ENCODE measurements at places on chromosomes 6 and 20.

DNA sequence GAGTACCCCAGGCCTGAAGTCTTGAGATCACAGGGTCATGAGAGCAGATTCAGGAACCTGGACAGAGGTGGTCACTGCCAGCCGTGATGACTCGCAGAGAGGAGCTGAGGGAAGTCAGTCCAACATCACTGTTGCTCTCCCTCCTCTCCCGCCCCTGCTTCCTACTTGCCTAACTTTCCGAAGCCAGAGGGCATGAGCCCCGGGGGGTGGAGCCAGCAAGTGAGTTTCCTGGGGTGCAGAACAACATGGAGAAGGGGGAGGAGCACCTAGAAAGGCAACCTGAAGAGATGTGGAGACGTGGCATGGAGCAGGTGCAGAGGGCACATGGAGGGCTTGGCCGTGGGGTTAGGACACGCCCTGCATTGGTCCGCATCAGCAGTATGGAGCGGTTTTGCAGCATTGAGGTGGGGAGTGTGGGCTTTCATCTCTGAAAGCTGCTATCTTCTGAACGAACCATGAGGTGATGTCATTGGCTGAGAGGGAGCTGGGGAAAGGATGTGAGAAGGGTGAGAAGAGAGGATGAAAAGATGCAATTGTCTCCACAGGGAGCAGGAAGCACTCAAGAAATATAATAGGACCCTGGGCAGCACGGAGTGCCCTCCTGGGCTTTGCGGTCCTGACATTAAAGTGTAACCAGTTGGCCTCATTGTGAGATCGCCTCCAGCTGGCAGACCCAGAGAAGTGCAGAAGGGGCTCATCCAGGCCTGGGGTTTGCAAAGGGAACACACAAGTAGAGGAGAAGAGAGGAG is 25.0 kb downstream of the GDAP1L1 start:
- DNase-seq: no peak

DNA sequence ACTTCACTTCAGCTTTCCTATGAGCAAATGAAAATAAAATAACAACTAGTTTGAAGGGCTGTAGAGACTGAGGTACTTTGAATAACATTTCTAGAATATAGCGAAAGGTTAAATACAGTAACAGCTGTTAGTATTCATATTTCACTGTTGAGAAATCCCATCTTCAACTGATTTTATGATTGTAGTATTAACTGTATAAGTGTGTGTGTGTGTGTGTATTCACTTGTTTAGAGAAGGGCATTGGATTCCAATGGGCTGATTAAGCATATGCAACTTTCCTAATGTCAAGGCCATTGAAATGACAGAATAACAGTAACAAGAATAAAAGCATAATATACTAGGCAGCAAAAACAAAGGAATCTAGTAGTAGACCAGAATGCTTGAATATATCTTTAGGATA is 957.5 kb upstream of the EPHA7 start:
- DNase-seq: no peak

DNA sequence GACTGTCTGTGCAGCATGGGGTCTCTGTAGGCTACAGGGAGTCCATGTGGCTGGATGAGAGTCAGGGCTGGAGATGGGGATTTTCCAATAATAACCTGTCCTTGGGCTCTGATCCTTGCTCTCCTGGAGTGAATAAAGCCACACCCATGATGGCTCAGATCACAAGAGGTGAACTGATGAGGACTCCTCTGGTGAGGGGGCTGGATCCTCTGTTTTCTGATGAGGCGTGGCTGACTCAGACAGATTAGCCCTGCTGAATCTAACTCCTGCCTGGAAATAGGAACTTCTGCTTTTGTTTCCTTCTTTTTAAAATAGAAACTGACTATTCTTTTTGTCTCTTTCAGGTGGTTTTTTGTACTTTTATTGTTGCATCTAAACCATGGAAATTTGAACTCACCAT is 27.0 kb downstream of the CST9L start:
- no peak for DNase-seq

GRCh38 chr20:34076952-34077351 is 35.1 kb downstream of the EIF2S2 start:
- DNase-seq: no peak

DNA sequence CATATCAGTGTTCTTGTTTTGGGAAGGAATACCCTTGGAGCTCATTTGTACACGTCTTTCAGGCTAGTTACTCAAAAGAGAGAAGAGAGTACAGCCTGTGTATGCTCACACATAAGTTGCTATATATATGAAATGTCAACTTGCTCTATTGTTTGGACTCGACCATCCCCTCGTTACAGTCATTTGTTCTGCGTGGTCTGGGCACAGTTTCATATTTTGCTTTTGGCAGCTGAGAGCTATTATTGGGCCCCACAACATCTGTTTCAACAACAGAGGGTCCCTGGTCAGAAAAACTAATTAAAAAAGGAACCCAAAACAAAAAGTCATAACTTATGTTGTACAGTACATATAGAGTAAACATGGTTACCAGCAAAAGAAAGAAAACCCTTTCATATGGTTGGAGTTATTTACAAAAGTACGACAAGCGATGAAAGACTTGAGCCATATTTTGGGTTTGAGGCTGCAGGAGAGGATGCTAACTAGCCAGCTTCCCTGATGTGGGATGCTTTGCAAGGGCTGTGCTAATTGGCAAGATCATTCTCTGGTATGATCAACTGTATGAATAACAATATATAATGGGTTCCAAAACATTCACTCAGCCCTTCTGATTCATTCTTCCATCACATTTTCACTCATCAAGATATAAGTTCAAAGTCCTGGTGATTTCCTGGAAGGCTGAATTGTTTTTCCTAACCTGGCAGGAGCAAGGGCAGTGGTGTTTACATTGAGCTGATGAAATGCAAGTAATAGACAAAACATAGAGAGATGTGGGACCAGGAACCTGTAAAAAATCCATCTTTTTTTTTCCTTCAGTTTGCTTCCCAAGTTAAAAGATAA is 137.9 kb downstream of the RPS12 start:
- no peak for DNase-seq

DNA sequence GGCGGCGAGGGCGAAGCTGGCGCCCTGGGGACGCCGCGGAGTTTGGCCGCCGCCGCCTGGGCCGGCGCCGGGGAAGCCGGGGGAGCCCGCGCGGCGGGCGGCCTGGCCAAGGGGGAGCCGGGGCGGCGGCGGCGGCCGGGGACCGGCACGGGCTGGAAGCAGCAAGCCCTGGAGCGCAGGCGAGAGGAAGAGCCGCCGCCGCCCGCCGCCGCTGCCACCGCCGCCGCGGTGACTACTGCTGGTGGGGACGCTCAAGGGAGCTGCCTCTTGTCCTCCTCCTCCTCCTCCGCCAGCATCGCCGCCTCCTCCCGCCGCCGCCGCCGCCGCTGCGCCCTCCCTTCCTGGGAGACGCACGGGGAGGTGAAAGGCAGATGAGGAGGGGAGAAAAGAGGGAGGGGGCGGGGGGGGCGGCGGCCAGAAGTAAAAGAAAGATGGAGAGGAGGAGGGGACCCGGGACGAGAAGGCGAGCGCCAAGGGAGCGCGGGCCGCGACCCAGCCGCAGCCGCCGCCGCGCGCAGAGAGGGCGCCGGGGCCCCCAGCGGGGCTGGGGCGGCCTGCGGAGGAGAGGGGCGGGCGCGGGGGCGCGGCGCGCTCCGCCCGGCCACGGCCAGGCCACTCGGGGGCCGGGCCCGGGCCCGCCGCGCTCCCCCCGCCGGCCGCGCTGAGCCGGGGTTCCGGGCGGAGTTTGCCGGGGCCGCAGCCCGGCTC is 846 bp downstream of the PDE10A start:
- DNase-seq: no peak

- DNase-seq: no peak
Observed at GRCh38 chr20:44053046-44053445, 133.9 kb downstream of the JPH2 start.

DNA sequence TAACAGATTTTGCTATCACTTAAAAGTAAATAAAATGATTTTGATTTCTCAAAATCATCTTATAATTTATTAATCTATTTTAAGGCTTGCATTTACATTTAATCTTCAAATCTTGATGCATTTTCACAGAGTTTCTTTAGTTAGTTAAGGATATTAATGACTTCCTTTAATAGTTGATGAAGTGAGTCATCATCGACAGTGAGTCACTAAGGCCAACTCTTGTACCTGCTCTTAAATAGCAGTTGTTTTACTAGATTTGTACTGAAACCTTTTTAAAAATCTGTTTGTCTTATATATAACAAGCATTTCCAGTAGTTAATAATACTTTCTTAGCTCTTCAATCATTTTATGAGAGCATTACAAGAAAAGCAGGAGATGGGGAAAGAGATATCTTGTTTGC is 191.7 kb downstream of the ESR1 start:
- DNase-seq: no peak

GRCh38 chr20:44856442-44856841 is 29.1 kb upstream of the YWHAB start:
- DNase-seq: no peak

GRCh38 chr6:26121141-26122004 is 34.1 kb downstream of the HFE start:
- no peak for DNase-seq

- DNase-seq: no peak
Observed at GRCh38 chr6:120378582-120379220, 955.6 kb downstream of the TBC1D32 start.

GRCh38 chr6:33000055-33000454 is 9.3 kb downstream of the HLA-DOA start:
- DNase-seq: no peak

- no peak for DNase-seq
Observed at GRCh38 chr6:16206595-16207037, 31.8 kb upstream of the GMPR start.

DNA sequence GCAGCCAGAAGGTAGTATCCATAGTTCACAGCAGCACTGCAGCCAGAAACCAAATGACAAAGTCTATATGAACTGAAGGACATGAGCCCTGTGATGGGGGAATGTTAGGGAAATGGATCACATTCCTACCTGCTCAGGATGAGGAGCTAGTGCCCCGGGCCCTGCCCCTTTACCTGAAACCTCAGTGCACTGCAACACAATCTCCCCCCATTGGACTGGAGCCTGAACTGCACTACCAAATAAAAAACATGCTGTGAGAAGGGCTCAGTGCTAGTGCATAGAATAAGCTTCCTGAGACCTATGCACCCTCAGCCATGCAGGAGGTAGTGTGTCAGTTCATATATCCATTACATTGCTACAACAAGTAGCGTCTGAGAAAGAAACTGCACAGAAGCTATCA is 477.8 kb downstream of the HACE1 start:
- DNase-seq: no peak

DNA sequence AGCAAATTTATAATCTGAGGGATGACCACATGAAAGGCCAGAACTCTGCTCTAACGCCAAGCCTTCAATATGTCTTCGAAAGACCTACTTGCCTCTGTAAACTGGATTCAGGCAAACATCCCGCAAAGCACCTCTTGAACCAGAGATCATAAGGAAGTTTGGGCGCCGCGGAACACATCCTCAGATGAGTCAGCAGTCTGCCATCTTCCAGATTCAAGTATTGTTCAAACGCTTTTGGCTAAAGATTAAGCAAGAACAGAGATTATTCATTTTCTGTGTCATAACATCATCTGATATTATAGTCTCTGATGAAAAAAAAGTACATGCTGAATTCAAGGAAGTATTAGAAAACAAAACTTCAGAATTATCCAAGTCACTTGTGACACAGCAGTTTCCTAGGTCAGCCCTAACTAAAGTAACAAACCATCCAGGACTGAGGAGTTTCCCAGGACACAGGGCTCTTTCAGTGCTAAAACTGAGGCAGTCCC is 20.8 kb downstream of the TBC1D7 start:
- no peak for DNase-seq

DNA sequence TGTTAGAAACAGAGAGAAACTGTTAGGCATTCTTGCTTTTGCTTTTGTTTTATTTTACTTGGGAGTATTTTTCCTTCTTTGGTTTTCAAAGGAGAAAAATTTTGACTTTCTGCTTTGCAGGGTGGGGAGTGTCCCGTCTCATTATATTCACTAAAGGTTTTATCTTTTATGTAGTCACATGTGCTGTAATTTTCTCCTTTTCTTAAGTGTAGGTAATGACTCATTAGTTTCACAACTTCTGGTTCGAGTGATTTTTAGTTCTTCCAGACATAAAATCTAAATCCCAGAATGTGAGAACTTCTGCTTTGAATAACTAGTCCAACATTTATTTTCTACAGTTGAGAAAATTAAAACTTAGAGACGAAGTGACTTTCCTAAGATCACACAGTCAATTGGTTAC is 37.7 kb downstream of the ADGRF1 start:
- no peak for DNase-seq

DNA sequence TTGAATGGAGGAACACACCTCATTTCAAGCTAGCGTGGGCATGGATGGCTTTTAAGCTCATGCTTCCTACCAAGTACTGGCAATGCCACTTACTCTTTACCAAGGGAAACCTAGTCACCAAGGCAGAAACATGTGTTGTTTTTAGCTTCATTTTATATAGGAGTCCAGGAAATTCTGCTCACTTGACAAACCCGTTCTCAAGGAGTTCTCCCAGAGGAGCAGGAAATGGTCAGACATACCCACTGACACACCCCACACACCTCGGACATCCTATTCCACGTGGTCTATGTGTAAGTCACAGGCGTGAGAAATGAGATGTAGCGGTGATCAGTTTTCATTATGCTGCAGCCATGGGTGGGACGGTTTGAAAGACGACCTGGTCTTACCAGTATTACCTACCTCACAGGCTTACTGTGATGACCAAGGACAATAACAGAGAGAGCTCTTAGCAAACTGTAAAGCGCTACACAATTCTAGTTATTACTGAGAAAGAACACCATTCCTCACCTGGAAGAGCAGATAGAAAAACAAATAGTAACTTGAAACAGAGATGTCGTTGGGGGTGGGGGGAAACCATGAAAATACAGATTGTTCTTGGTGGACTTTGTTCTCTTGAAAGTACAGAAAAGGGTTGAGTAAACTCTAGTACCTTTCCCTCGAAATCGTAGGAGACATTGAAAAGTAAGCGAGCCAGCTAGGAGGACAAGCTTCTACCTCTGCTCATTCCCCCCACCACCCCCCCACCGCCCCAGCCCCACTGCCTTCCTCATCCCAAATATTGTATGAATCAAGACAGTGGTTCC is 1.7 kb downstream of the CNKSR3 start:
- no peak for DNase-seq
